Hypothalamus (tissue), 51 donors: ENCODE measurements at places on chromosomes 6 and 20.
A peak's percentile ranks its signal among the peaks of the same experiment; 100 is the strongest.

DNA sequence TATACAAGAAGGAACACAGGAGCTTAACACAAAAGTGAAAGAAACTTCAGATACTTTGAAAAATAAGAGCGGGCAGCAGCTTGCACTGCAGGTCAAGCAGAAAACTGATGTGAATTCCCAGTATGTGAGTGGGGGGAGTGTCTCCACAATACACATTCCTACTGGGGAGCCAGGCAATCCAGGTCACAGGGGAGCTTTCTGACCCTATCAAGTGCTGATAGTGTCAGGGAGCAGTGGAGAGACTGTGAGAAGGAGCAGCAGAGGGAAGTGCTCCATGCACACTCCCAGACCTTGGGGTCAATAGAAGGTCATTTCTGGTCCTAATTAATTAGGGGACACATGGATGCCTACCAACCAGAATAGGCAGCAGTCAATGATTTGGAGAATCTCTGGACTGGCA, 59.4 kb downstream of the PDSS2 start:
- DNase-seq, result no peak

DNA sequence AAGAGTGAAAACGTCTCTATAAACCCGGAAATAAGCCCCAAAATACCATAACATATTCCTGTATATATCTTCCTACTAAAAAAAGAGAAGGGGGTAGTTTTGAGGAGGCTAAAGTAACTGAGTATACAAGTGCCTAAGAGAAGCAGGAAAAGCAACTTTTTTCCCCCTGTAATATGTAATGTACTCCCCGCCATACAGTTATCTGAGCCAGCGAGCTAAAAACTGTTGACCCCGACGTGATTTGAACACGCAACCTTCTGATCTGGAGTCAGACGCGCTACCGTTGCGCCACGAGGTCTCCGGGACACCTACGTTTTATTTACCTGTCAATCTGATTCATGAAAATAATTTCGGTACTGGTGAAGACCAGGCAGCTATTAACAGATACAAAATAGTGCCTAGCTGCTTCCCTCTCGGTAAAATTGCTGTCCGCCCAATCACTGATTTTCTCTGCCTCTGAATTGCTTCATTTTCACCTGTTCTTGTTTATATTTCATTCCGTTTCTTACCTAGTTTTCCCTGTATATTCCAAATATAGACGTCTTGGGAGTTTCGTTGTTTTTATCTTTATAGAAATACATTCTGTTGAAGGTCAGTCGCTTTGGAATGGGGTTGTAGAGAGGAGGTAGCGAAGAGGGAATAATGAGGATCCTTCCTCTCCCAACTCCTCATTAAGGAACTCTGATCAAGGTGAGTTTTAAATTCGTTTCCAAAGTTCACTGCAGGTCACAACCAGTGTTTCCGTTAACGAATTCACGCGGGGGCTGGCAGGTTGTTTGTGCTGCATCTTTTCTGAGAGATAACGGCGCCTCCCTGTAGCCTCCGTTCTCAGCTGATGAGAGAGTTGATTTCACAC, 33.6 kb upstream of the BTN3A2 start:
- DNase-seq, result no peak

DNA sequence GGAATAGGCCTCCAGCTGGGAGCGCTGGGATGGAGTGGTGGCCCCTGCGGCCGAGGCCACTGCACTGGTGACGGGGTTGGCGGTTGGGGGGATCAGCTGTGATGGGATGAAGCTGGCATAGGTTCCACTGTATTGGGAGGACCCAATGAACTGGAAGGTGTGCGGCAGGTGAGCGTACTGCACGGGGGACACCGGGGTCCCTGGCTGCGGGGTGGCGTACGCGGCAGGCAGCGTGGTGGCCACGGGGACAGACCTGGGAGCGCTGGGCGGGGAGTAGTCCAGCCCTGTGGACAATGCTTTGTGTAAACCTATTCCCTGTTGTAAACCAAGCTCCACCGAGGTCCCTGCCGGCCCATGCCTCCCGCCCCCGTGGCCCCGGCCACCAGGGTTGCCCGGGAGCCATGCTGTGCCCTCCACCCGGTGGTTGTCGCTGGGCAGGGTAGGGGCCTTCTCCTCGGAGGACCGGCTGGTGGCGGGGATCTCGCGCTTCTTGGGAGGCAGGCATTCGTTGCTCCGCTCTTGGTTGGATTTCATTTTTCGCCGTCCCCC, 89.5 kb downstream of the GMPR start:
- no peak for DNase-seq

GRCh38 chr6:70312165-70312745, 9.4 kb upstream of the COL9A1 start:
- no peak for DNase-seq

- no peak for DNase-seq
These were observed 211.6 kb downstream of the THBS2 start for GRCh38 chr6:169042061-169042460.

- DNase-seq, result no peak
These were observed 59.0 kb downstream of the QRSL1 start for GRCh38 chr6:106688177-106688951.

- no peak for DNase-seq
These were observed 7.6 kb downstream of the GNAS-AS1 start for GRCh38 chr20:58843128-58843556.

GRCh38 chr20:58481481-58482021, 33.6 kb downstream of the APCDD1L start:
- DNase-seq, result no peak

DNA sequence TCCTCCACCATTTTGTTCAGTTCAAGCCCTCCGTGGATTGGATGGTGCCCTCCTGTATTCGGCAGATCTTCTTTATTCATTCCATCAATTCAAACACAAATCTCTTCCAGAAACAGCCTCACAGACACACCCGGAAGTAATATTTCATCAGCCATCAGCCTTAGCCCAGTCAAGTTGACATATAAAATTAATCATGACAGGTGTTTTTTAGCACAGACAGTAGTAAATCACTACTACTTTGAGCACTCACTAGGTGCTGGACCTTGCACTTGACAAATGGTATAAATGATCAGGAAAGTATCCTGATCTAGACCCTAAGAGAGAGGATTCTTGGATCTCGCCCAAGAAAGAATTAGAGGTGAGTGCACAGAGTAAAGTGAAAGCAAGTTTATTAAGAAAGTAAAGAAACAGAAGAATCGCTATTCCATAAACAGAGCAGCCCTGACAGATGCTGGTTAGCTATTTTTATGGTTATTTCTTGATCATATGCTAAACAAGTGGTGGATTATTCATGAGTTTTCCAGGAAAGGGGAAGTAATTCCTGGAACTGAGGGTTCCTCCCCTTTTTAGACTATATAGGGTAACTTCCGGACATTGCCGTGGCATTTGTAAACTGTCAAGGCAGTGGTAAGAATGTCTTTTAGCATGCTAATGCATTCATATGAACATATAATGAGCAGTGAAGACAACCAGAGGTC, 194.6 kb upstream of the LAMP5 start:
- DNase-seq, result no peak

GRCh38 chr6:162468326-162468725, 259.2 kb downstream of the PRKN start:
- no peak for DNase-seq

DNA sequence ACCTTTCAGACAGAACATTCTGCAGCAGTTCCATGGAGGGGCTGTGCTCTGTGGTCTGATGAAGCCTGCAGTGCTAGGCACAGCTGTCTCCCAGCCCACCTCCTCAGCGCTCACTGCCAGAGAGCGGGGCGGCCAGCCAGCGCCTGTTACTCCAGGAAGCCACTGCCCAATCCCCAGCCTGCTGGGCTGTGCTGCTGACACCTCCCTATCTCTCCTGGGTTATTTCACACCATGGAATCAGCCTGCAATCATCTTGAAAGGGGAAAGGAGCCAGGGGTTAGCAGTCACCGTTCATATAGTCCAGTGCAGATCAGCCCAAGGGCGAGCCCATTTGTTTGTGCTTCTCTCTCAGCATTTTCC, 46.3 kb upstream of the NHSL1 start:
- DNase-seq, result peak; percentile 18

- DNase-seq, result peak; percentile 66
These were observed 508 bp downstream of the NOP56 start for GRCh38 chr20:2652724-2653555.

- DNase-seq, result peak; percentile 35
These were observed 19.3 kb downstream of the FGD2 start for GRCh38 chr6:37024656-37025337.

GRCh38 chr20:64162239-64162910, 1.9 kb upstream of the MYT1 start:
- DNase-seq, result no peak

- DNase-seq, result no peak
These were observed 12.1 kb downstream of the SSR1 start for GRCh38 chr6:7300926-7301325.

DNA sequence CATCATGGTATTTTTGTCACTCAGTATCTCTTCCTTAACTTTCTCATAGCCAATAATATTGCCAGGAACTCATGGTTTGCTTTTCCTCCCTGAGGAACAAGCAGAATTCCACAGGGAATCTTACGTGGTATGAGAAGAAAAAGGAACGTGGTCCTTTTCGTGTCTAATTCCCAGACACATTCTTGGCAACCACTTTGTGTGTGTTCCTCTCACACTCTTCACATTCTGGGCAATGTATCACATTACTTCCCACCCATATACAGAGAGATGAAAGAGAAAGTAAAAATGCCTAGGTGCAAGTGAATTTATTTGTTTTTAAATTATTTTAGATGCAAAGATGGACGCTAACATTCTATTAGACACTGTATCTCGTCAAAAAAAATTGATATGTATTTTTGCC, 102.7 kb downstream of the PTPRK start:
- no peak for DNase-seq

GRCh38 chr20:19045371-19045770, 167.1 kb upstream of the SLC24A3 start:
- no peak for DNase-seq

DNA sequence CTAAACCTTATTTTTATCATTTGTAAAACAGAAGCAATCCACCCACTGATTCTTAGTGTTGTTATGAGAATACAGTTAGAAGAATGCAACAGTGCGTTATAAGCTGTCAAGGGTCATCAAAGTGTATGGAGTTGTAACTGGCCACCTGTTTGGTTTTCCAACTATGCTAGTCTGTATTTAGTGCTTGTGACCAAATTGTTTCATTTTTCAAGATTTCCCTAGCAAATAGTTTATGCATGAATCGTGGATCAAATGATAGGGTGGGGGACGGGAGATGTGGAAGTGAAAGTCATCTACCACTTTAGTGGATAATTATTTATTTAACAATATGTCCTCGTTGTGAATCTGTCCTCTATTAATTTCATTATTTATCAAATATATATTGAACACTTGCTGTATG, 175.4 kb upstream of the HDDC2 start:
- DNase-seq, result no peak
